Fibroblast of skin of right quadriceps (primary cell): ENCODE measurements at places on chromosomes 3 and 15.

- DNase-seq = peak; percentile 95
Observed at GRCh38 chr15:38547255-38547997, 17.2 kb downstream of the RASGRP1 start.

GRCh38 chr3:140584549-140584948 lies 93.3 kb upstream of the TRIM42 start:
- no peak for DNase-seq

- DNase-seq = no peak
Observed at GRCh38 chr3:41836360-41837134, 125.4 kb downstream of the ULK4 start.

- peak; percentile 63 for DNase-seq
Observed at GRCh38 chr3:59809710-59810444, 760.1 kb upstream of the CFAP20DC start.

GRCh38 chr3:149609595-149609994 lies 48.2 kb downstream of the WWTR1 start:
- no peak for DNase-seq
